Osteoblast (primary cell): ENCODE measurements at places on chromosomes 3 and 15. TPM values are rescaled to one million over a fixed set of nuclear protein-coding genes. Genes with fewer than 3 reads are reported as not detected.

The TRH gene
- under 0.01 TPM in 2 replicates for total RNA-seq

DNA sequence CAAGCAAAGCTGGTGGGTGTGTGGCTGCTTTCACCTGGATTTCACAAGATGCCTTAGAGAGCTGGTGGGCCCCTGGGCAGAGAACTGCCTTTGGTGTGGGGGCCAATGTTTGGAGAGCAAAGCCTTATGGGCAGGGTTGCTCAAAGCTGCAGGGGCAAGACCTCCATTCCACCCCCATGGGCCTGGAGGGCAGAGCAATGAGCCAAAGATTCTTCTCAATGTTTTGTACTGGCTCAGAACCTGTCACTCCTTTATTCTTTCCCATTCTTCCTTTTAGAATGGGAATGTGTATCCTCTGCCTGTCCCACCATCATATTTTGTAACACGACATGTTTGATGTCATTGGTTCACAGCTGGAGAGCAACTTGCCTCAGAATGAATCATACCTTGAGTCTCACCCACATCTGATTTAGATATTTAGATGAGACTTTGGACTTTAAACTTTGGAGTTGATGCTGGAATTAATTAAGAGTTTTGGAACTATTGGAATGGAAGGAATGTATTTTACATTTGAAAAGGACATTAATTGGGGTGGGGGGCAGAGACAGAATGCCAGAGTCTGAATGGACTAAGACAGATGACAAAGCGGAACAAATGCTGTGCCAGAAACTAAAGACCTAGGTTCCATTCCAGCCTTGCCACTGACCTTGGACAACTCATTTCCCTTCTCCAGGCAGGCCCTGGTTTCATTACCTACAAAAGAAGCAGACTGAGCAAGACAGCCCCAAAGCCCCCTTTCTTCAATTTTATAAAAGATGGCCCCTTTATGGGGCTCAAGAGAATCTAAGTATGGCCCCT lies 72.9 kb downstream of the DAPK2 start:
- DNase-seq, result no peak

- no peak for DNase-seq
Measured at GRCh38 chr3:150238995-150239619, 169.0 kb upstream of the TSC22D2 start.

The PLA1A gene
- total RNA-seq, result under 0.01 and 0.36 TPM in 2 replicates

DNA sequence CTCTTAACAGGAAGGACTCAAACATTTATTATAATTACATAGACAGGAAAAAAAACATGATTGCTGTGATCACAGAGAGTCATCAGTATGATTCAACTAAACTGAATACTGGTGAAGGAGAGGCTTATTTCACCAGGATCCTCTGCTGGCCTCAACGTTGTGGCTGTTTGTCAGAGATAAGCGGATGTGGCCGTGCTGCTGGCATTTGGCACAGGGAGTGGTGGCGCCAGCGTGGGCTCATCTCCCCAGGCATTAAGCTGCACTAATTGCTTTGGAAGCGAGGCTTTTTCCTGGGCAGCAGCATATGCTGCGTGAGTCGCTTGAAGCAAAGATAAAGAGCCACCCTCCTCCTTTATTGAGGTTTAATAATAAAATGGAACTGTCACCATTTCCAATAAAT lies 306.7 kb downstream of the LRTM1 start:
- DNase-seq, result no peak

GRCh38 chr3:149145974-149146373 lies 16.5 kb downstream of the HPS3 start:
- peak; percentile 1 for DNase-seq

DNA sequence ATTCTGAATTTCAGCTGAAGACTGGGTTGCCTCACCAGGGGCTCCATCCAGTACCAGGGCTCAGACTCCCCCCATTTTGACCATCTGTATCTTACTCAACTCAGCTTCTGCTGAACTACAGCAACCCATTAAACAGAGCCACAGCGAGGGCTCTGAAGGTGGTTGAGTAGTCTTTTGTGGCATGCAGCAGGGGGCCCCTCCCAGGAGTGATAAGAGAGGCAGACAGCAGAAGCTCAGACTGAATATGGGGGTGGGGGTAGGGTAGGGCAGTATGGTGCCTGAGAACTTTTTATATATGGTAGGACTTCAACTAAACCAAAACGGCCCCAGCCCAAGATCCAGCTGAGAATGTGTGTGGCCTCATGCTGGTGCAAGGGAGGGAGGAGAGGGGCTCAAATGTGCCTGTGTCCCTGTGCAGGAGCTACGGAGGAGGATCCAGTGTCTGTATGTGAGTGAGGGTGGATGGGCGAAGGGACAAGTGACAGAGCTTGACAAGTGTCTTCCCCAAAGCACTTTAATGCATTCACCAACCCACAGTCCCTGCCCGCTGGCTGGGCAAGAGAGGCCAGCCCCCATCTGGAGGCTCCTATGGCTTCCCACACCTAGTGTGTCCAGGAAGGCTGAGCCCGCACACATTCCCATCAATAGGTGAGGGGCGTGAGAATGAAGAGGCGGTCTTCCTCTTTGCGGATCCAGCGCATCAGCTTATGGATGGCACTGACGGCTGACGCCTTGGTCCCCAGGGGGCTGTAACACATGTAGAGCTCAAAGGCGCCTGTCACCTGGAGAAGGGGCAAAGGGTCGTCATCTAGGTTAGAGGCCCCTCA lies 4.9 kb upstream of the MST1R start:
- DNase-seq, result peak; percentile 56

DNA sequence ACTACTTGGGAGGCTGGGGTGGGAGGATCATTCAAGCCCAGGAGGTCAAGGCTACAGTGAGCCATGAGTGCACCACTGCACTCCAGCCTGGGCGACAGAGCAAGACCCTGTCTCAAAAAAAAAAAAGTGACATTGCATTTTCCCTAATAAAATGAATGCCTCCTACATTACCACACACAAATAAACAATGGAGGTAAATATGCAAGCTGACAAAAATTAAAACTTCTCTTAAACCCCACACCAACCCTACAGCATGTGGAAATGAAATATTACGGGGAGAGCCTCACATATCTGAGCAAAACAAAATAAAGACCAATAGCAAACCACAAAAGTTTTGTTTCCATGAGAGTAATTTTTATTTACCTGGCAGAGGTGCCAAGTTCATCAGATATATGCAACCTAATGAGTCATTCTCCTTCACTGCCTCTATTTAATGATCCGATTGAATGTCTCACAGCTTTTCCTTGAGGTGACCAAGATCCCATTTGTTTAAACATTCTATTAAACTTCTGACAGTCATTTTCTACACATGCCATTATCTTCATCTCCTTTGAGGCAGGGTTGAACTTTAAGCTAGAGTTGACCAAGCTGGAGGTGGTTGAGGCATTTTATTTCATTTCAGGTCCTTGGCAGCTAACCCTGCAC lies 9.4 kb upstream of the CAV3 start:
- no peak for DNase-seq

DNA sequence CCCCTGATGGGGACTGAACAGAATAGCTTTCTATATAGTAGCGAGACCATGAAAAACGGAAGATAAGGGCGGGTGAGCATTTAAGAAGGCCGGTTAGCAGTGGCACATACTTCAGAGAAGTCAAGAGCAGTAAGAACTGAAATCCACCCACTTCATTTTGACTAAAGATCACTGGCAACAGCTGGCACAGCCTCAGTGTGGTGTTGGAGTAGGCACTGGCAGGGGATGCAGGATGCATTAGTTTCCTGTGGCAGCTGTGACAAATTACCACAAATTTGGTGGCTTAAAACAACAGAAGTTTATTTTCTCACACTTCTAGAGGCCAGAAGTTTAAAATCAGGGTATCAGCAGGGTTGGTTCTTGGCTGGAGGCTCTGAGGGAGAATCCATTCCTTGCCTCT lies 176.5 kb downstream of the ADAMTSL3 start:
- no peak for DNase-seq

The DUOXA2 gene
- total RNA-seq, result not detected in 2 replicates

DNA sequence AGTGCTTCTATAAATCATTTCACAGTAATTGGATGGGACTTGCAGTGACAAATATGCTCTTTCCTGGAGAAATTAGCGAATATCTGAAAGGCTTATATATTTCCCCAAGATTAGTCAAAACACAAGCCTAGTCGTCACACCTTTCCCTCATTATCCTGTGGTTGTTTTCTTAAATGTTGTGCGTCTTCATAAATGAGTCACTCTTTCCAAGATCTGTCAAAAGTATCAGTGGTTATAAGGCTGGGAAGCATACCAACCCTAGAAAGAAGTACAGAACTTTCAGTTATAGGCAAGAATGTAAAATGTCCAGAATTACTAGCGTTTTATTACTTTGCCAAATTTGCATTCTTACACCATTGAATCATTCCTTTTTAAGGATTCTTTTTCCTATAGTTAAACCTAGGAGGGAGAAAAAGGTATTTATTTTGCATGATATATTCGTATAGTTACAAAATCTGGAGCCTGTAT lies 33.6 kb downstream of the TMEM212 start:
- peak; percentile 43 for DNase-seq

DNA sequence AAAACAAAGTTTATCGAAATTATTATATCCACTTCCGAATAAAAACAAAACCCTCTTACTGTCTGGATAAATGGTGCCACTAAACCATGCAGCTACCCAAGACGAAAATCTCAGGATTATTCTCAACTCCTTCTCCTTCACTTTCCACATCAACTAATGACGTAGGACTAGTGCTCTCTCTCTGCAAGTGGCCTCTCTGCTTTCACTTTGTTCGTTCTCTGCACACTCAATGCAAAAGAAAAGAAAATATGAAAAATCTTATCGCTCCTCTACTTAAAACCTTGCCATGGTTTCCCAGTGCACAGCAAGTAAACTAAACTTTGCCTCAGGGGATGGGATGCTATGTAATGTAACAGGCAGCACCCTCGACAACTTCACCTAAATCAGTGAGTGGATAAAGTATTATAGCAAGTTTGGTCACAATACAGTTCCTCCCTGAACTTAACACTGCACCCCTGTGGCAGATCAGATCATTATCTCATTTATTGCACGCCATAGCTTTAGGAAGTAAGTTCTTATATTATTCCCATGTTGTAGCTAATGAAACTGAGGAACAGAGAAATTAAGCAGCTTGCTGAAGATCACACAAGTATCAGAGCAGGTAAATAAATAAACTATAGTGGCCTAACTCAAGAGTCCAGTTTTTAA lies 262.7 kb upstream of the GADL1 start:
- no peak for DNase-seq

The CFAP100 gene
- total RNA-seq, result not detected in 2 replicates

DNA sequence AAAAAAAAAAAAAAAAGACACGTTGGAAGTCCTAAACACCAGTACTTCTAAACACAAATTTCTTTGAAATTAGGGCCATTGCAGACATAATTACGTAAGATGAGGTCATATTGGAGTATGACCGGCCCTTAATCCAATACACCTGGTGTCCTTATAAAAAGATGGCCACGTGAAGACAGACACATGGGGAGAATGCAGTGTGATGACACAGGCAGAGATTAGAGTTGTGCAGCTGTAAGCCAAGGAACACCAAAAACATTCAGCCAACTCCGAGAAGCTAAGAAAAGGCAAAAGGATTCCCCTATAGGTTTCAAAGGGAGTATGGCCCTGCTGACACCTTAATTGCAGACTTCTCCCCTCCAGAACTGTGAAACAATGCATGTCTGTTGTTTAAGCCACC lies 379.0 kb upstream of the PDZRN3 start:
- no peak for DNase-seq

The GOLGA6L4 gene
- 1.5 and 1.8 TPM in 2 replicates for total RNA-seq

DNA sequence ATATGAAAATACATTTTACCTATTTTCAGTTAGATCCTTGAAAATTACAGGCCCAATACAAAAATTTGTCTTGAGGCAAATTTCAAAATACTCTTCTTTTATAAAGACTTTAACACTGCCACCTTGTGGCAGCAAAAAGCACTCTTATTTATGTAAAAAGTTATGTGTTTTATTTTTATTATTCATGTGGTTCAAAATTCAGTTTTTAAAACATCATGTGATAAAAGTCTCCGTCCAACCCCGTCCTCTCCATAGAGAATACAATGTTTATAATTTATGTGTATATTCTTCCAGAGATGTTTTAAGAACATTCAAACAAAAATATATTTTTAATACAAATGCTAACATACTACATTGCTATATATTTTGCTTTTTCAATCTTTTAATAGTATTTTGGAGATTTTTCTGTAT lies 36.9 kb upstream of the TRIM59 start:
- no peak for DNase-seq

GRCh38 chr3:88298189-88298588 lies 148.4 kb downstream of the C3orf38 start:
- DNase-seq, result no peak

The CYP11A1 gene
- total RNA-seq, result 1.4 and 2.1 TPM in 2 replicates

The MYRIP gene
- under 0.01 TPM in 2 replicates for total RNA-seq

DNA sequence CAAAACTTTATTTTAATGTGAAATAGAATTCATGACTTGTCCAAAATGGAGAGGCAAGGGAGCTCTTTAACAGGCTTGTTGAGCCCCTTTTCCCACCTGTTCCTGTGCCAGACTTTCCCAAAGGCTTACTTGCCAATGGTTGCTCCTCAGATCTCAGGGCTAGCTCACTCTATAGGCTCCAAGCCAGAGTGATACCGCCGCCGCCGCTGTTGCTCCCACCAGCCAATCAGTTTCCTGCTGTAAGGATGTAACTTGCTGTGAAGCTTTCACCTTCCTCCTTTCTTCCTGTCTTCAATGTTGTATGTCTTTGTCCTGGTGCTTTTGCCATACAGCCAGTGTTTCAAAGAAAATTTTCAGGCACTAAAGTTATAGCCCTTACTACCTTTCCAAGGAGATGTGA lies 41.3 kb upstream of the RBM5 start:
- no peak for DNase-seq

The WDR72 gene
- total RNA-seq, result not detected in 2 replicates

The TMEM108 gene
- total RNA-seq, result 0.29 and 0.36 TPM in 2 replicates

- no peak for DNase-seq
Measured at GRCh38 chr3:25962255-25962654, 172.4 kb downstream of the OXSM start.

The RPL39L gene
- 7.6 and 9.1 TPM in 2 replicates for total RNA-seq

- no peak for DNase-seq
Measured at GRCh38 chr15:51924156-51925068, 47.2 kb downstream of the LEO1 start.

GRCh38 chr3:120198305-120198878 lies 86.6 kb downstream of the GPR156 start:
- DNase-seq, result peak; percentile 53

- DNase-seq, result no peak
Measured at GRCh38 chr15:85582131-85583079, 202.0 kb downstream of the AKAP13 start.

The WDR93 gene
- under 0.01 and 0.36 TPM in 2 replicates for total RNA-seq

- DNase-seq, result no peak
Measured at GRCh38 chr15:76961268-76962011, 29.9 kb downstream of the RCN2 start.

The TRIM42 gene
- total RNA-seq, result not detected in 2 replicates

The CPEB1 gene
- total RNA-seq, result 29.2 and 36.6 TPM in 2 replicates

The SLC22A13 gene
- total RNA-seq, result 0.29 and 0.36 TPM in 2 replicates
